Pulmonary artery endothelial cell (primary cell): ENCODE measurements at places on chromosomes 6 and 20. TPM values are rescaled to one million over a fixed set of nuclear protein-coding genes. Genes with fewer than 3 reads are reported as not detected.

DNA sequence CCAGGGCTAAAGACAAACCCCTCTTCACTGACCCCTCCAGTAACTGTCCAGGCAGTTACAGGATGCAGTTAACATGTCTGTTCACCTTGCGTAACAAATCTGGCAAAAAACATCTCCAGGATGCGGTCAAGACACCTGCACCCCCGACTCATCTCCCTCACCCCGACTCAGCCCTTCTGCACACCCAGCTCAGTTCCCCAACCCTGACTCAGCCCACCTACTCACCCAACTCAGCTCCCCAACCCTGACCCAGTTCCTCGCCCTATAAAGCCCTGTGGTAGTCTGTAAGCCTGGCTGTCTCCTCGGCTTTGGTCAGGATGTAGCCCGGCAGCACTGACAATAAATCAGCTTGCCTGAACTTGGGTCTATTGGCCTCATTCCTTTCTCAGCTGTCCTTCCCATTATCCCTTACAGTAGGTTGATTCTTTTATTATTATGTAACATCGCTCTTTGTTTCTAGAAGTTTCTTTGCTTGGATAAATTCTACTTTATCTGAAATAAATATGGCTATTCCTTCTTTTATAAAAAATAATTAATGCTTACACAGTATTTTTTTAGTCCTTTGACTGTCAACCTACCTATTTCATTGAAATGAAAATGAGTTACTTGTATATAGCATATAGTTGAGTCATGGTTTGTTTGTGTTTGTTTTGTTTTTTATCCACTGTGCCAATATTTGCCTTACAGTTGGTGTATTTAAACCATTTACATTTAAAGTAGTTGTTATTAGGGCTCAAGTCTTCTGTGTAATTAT, 12.9 kb upstream of the ADTRP start:
- no peak for DNase-seq

GRCh38 chr6:130997061-130997753, 65.8 kb downstream of the EPB41L2 start:
- DNase-seq: peak; percentile 26

DNA sequence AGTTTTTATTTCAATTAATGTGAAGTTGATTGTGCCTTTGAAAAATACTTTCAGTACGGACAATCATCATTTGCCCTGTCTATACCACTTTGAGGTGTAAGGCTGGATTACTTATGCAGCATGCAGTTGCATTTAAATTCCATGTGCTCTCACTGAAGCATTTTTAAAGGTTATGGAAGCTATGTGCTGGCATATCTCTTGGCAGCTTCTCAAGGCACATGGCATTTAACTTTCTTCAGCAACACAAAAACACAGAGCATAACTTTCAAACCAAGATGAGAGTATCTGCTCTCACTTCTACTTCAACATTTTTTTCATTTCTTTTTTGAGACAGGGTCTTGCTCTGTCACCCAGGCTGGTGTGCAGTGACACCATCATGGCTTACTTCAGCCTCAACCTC, 360.6 kb upstream of the RUNX2 start:
- DNase-seq: no peak

- no peak for DNase-seq
Measured at GRCh38 chr6:25922301-25922700, 8.2 kb downstream of the SLC17A2 start.

The HUS1B gene
- 0.71 and 0.73 TPM in 2 replicates for total RNA-seq

The TMEM170B gene
- 5.4 and 5.6 TPM in 2 replicates for total RNA-seq

- no peak for DNase-seq
Measured at GRCh38 chr6:156336733-156337132, 440.4 kb upstream of the ARID1B start.

The HLA-DMA gene
- total RNA-seq: 0.26 and 0.46 TPM in 2 replicates

DNA sequence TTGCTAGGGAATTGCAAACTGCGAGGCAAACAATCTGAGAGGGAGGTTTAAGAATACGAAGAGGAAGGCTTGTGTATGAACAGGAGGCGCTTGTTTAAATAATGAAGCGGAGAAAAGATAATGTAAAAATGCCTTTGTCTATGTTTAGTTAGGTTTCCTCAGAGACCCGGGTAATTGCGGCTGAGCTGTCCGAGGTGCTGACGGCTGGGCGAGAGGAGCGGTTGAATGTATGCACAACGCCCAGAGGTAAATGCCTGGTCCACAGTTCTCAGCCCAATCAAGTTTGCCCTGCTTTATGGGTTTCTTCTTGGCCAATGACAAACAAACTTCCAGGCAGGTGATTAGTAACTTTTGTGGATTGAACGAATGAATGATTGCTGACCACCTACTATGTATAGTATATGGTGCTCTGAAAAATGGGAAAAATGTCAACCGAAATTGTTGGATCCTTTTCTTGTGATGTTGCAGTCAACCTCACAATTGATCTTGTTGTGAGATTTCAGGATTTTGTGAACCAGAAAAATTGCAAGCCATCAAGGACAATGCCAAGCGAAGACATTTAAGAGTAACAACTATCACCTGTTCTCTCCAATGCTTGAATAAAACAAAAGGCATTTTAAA, 38.3 kb upstream of the SLC32A1 start:
- DNase-seq: no peak

The RBL1 gene
- 13.1 and 14.3 TPM in 2 replicates for total RNA-seq

- DNase-seq: no peak
Measured at GRCh38 chr6:56841381-56841749, 113.5 kb upstream of the BEND6 start.

- no peak for DNase-seq
Measured at GRCh38 chr20:58944610-58945009, 36.4 kb upstream of the NELFCD start.

GRCh38 chr20:50218987-50219435, 28.4 kb downstream of the CEBPB start:
- no peak for DNase-seq

The TGM2 gene
- total RNA-seq: 390 and 674 TPM in 2 replicates
